Neural crest cell (in vitro differentiated cells): ENCODE measurements at places on chromosomes 3 and 15.

DNA sequence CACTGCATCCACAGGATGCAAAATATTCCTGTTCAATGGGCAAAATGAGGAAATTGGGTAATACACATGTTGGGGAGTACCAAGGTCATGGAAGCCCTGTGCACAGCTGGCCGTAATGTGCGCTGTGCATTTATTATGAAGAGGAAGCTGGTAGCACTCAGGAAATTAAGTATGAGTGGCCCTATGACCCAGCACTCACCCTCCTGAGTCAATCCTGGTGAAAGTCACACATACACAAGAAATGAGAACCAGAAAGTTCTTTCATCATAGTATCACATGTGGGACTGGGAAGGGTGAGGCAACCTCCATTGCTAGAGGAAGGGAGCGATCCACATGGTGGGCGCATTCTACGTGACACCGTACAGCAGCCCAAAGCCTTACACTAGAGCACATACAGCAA lies 11.4 kb upstream of the PRR20G start:
- peaks cover 75% of the 10 kb centered on the region for H3K27me3 ChIP-seq
- H3K4me1 ChIP-seq, result no peaks in the 10 kb centered on the region
- DNase-seq, result no peak
- H3K4me3 ChIP-seq, result no peak overlapping the region
- peaks cover 2% of the 10 kb centered on the region for H3K36me3 ChIP-seq
- H3K27ac ChIP-seq, result no peak overlapping the region

DNA sequence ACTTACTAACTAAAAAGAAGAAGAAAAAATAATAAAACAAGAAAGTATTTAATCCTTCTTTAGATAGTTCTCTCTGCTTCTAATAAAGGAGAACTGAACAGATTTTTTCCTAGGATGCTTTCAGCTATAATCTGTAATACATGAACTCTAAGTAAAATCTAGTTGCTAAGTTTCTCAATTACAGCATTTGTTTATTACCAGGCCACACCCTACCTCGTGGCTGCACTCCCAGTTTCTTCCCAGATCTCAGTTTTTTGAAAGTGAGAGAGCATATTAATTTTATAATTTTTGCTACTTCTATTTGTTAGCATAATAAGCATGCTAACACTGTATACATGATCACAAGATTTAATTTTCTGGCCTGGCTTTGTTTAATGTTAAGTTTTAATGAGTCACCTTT lies 258.3 kb downstream of the IL5RA start:
- no peak overlapping the region for H3K27ac ChIP-seq
- H3K4me1 ChIP-seq, result no peaks in the 10 kb centered on the region
- H3K27me3 ChIP-seq, result no peaks in the 10 kb centered on the region
- no peak for DNase-seq
- H3K36me3 ChIP-seq, result no peaks in the 10 kb centered on the region
- H3K4me3 ChIP-seq, result no peak overlapping the region

GRCh38 chr3:171741377-171741776 lies 68.9 kb downstream of the PLD1 start:
- H3K27ac ChIP-seq, result no peak overlapping the region
- H3K4me3 ChIP-seq, result no peak overlapping the region
- no peaks in the 10 kb centered on the region for H3K27me3 ChIP-seq
- no peak for DNase-seq

- DNase-seq, result no peak
- no peak overlapping the region for H3K27ac ChIP-seq
- H3K4me3 ChIP-seq, result no peak overlapping the region
- H3K36me3 ChIP-seq, result no peaks in the 10 kb centered on the region
These were observed 8.3 kb downstream of the ARL13B start for GRCh38 chr3:93988283-93988682.

DNA sequence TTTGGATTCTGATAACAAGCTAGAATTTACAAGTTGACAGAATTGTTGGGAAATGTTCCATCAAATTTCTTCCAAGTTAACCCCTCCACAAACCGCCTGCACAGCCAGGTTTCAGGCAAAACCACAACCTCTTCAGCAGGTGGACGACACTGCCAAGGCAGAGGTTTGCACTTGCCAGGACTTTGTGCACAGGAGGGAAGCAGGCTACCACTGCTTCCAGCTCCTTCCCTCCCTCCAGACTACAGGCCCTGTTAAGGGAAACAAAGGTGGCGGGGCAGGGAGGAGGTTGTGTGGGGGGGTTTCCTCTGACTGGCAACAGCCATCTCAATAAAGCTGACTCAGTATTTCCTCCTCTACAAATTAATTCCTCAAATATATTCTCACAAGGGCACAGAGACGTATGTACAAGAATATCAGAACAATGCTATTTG lies 42.2 kb downstream of the TBC1D2B start:
- no peaks in the 10 kb centered on the region for H3K36me3 ChIP-seq
- no peaks in the 10 kb centered on the region for H3K27me3 ChIP-seq
- no peak overlapping the region for H3K4me3 ChIP-seq

- DNase-seq, result no peak
- peaks cover 25% of the 10 kb centered on the region for H3K36me3 ChIP-seq
- H3K27ac ChIP-seq, result no peak overlapping the region
- no peaks in the 10 kb centered on the region for H3K27me3 ChIP-seq
These were observed 54.8 kb upstream of the UTS2B start for GRCh38 chr3:191385101-191385500.

DNA sequence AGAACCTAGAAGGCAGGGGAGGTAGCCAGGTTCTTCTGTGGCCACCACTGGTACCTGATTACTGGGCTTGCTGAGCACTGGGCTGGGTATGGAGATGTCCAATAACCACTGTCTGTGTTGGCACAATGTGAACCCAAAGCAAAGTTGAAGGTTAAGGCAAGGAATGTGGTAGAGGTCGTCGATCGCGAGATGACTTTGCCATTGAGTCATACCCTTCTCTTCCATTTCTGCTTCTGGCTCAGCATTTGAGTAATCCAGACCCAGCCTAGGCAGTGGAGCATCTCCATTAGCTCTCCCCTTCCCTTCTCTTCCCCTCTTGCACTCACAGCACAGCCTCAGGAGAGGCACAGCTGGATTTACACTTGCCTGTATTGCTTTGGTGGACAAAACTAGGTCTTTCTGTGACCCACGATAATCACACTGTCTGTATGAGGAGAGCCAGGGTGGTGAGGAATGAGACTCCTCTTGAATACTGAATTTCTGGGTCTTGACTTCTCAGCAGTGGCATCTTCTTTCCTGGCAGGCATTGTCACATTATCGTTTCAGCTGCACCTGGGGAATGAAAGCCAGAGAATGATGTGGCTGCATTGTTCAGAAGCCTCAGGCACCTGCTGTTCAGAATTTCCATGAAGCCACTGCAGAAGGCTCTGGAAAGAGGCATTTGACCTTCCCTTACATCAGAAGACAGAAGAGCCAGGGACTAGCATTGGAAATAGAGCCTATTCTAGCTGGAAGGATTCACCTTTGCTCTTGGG lies 272.6 kb downstream of the PDCD6IP start:
- no peaks in the 10 kb centered on the region for H3K27me3 ChIP-seq
- H3K36me3 ChIP-seq, result no peaks in the 10 kb centered on the region
